GM12878 (cell line): ENCODE measurements at places on chromosomes 5 and 9. TPM values are rescaled to one million over a fixed set of nuclear protein-coding genes. Genes with fewer than 3 reads are reported as not detected.

DNA sequence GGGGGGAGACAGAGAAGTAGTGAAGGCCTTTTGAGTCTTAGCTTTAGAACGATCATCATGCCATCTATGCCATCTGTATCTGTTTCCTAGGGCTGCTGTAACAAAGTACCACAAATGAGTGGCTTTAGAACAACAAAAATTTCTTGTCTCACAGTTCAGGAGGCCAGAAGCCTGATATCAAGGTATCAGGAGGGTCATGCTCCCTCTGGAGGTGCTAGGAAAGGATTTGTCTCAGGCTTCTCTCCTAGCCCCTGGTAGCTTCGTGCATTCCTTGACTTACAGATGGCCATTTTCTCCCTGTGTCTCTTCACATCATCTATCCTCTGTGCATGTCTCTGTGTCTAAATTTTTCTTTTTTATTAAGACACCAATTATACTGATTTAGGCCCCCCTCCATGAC, 5.2 kb downstream of the CARD6 start:
- DNase-seq = no peak

The GLRA1 gene
- not detected in 2 replicates for polyA plus RNA-seq

- no peak for DNase-seq
Measured at GRCh38 chr5:106780355-106780754, 890.4 kb downstream of the EFNA5 start.

The TGFBI gene
- polyA plus RNA-seq = 1.7 and 3.1 TPM in 2 replicates

- no peak for DNase-seq
Measured at GRCh38 chr5:25362799-25363198, 718.0 kb upstream of the CDH10 start.

GRCh38 chr5:35778259-35778769, 78.4 kb upstream of the IL7R start:
- DNase-seq = no peak

GRCh38 chr5:52837591-52838001, 49.9 kb downstream of the ITGA1 start:
- no peak for DNase-seq

DNA sequence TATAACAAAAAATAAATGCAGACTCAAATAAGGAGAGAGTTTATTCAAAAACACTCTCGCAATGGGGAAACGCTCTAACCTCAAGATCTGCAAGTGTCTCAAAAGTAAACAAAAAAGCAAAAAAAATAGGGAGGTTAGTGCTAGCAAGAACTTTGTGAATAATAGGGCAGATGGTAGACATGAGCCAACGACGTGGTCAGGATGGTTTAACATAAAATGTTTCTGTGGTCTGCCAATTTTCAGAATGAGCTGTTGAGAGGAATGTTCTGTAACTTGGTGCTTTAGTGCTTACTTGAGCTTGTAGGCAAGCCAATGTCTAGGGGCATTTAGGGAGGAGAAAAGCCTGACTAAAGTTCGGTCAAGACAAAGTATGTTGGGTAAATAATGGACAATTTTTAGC, 1813.9 kb upstream of the CDH6 start:
- no peak for DNase-seq

The PSMB7 gene
- 303 and 314 TPM in 2 replicates for polyA plus RNA-seq

The ARL14EPL gene
- not detected in 2 replicates for polyA plus RNA-seq

The DTWD2 gene
- 5.1 and 7.3 TPM in 2 replicates for polyA plus RNA-seq

The PCDHA5 gene
- polyA plus RNA-seq = not detected in 2 replicates

- DNase-seq = no peak
Measured at GRCh38 chr5:144142824-144143162, 27.7 kb downstream of the YIPF5 start.
